ENCODE measurements at places on chromosomes 4 and X.

GRCh38 chrX:142671036-142671435 lies 354.7 kb upstream of the SPANXN4 start:
- no peak for DNase-seq

- no peak for DNase-seq
These were observed 129.1 kb upstream of the LDB2 start for GRCh38 chr4:17027495-17027894.

DNA sequence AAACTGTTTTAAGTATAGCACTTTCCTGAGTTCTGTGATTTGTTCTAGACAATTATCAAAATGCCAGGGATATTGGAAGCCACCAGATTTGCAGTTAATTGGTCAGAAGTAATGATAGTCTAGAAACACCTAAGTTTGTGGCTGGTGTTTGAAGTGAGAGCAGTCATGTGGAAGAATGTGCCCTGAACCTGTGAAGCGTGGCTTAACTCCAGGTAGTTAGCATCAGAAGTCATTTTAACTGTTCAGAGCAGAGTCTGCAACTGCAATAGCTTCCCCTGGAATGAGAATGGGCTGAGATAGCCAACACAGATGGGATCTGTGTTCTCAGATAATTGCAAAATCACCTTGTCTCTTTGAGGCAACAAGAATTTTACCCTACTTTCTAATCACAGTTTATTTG lies 255.1 kb upstream of the GK2 start:
- DNase-seq: no peak

- no peak for DNase-seq
These were observed 38.1 kb downstream of the PNPLA4 start for GRCh38 chrX:7889135-7889534.

DNA sequence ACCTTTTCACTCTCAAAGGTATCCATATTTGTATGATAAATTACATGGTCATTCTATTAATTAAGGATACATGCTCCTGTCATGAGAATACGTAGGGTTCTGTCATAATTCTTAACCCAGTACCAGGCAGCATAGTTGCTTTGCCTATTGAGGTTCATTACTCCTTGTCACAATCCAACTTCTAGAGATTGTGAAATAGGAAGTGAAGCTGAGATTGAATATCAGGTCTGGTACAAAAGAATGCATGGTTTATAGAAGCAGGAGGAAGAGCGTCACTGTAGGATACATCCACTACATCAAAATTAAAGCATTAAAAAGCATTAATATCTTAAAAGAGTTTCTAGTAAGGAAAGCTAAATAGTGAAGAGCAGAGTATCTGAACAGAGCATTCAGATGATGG lies 647.0 kb downstream of the IQCM start:
- no peak for DNase-seq

GRCh38 chr4:145936142-145936996 lies 2.3 kb downstream of the ZNF827 start:
- peak; percentile 71 for DNase-seq

DNA sequence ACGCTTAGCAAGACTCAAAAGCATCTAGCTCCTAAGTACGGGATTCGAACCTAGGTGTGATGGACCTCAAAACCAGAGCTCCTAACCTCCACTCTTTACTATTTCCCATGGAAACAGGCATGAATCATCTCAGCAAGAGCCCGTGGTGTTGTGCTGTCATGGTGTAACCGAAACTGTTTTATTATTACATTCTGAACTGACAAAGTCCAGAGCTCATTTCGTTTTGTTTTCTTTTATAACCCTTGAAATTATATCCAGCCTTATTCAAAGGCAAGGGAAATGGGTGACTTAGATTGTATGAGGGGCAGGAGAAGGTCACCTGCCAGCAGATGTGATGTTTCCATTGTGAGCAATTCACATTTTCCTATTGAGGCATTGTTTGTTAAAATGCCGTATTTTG lies 301.1 kb downstream of the FRMPD4 start:
- no peak for DNase-seq

DNA sequence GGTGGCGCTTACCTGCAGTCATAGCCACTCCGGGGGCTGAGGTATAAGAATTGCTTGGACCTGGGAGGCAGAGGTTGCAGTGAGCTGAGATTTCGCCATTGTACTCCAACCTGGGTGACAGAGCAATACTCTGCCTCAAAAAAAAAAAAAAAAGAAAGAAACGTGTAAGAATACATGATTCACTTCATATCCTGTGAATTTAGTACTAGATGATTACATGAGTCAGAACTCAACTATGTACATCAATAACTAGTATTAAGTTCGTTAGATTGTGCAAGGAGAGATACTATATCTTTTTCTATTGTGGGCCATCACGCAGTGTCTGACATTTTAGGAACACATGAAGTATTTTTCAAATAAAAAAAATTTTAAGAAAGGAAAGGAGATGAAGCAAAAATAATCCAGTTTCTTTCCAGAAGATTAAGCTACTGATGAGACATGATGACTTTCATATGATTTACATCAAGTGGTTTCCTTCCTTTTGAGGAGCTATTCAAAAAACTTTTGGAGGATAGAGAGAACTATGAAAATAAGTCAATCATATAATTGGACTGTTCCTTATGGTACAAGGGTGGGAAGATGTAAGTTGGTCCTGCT lies 64.7 kb upstream of the EXOC1L start:
- no peak for DNase-seq

- peak; percentile 69 for DNase-seq
These were observed 274 bp upstream of the ERVMER34-1 start for GRCh38 chr4:52751487-52751911.

- no peak for DNase-seq
These were observed 746.9 kb downstream of the PCDH19 start for GRCh38 chrX:99663136-99663535.

DNA sequence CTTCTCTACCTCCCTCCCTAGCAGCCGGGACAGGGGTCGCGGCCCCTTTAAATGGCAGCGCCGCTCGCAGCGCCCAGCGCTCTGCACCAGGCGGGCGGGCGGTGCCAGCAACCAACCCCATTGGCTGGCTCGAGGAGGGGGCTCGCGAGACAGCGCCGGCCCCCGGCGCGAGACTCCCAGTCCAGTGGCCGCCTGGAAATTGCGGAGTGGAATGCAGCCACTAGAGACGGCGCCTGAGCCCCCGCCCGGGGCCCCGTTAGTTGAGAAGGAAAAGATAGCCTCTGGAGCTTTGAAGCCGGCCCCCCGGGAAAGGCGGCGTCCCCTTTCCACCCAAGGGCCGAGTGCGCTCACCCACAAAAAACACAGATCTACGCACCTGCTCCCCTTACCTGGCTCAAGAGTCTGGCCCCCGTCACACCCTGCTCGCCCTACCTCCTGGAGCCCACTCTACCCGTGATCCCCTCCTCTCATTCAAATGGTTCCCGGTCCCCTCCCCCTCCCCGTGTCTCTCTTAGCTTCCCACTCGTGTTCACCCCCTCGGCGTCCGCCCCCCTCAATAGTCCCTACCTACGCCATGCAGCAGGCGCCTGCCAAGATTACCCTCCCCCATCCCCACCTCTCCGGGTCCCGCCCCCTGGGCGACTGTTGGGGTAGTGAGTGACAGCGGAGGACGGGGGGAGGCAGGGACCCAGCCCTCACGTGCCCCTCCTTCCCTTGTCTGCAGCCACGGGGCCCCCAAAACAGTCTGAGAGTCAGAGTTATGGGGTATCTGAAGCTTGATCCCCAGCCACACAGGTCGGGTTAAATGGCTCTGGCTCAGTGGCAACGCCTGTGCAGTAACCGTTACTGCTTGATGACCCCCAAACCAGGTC lies at the start of gene ZMYM3:
ZMYM3 (minus strand) TSS at position 49 of the 872 bp plus-strand sequence. CDS start 885 bp downstream, outside the sequence.
- DNase-seq: peak; percentile 94

DNA sequence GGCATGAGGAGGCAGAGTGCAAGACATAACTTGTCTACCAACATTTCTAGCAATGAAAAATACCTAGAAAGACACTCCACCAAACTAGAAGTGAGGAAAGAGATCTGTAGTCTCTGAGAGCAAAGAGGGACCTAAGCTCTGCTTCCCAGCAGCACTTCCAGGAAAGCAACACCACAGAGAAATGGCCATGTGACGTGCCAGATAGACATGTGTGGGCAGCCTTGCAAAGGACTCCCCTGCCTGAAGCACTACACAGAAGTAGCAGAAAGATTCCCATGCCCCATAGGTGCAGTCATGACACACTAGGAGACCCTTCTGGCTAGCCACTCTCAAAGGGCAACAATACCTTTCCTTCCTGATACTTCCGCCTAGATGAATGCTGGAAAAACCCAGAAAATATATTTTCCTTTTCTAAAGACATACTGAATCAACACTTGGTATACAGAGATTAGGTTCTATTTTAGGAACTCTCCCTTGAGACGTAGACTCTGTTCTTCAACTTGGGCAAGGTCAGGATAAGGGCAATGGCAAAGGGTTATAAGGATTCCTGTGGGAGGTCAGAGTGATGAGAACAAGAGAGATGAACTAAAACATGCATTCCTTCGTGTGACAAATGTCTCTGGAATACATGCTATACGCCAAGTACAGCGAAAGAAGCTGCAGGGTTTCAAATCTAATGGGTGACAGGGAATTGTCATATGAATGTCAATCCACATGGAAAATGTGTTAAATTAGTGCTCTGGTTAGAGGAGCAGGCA lies 187.5 kb upstream of the ETNPPL start:
- no peak for DNase-seq

DNA sequence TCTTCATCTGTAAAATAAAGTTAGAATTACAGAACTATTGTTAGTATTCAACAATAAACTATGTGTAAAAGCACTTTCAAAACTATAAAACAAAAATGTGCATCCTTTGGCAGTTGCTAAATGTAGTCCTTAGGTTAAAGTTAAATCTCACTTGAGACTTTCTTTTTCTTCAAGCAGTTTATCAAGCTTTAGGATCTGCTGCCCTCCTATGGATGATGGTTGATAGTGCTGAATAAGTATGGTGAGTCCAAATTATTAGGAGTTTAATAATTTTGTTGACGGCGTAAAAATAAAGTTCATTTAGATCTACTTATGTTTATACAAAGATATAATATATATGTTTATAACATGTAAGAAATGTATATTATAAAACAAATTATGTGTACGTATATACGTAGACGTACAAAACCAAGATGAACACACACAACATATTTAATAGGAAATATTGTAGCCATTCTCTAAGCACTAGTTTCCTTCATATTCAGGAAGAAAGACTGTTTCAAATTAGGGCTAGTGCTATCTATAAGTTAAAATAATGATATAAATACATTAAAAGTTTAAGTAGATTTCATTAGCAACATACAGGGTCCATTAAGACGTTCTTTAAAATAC lies 22.3 kb downstream of the UGT2A2 start:
- peak; percentile 65 for DNase-seq

DNA sequence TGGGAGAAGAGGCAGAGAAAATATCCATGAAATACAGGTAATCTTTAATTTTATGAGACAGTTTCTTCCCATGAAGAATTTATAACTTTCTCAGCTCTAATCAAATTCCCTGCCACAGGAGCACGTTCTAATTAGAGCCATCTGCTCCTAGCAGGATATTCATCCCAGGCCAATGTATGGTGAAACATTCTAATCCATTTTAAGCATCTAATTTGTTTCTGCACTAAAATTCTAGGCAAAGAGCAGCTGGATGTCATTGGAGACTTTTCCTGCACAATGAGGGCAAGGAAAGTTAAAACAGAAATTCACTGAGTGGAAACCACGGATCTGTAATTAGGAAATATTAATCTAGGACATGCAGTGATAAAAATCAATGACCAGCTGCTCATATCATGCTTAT lies 107.7 kb upstream of the ZFP42 start:
- no peak for DNase-seq

- no peak for DNase-seq
These were observed 82.7 kb upstream of the MAML3 start for GRCh38 chr4:140236654-140237169.

DNA sequence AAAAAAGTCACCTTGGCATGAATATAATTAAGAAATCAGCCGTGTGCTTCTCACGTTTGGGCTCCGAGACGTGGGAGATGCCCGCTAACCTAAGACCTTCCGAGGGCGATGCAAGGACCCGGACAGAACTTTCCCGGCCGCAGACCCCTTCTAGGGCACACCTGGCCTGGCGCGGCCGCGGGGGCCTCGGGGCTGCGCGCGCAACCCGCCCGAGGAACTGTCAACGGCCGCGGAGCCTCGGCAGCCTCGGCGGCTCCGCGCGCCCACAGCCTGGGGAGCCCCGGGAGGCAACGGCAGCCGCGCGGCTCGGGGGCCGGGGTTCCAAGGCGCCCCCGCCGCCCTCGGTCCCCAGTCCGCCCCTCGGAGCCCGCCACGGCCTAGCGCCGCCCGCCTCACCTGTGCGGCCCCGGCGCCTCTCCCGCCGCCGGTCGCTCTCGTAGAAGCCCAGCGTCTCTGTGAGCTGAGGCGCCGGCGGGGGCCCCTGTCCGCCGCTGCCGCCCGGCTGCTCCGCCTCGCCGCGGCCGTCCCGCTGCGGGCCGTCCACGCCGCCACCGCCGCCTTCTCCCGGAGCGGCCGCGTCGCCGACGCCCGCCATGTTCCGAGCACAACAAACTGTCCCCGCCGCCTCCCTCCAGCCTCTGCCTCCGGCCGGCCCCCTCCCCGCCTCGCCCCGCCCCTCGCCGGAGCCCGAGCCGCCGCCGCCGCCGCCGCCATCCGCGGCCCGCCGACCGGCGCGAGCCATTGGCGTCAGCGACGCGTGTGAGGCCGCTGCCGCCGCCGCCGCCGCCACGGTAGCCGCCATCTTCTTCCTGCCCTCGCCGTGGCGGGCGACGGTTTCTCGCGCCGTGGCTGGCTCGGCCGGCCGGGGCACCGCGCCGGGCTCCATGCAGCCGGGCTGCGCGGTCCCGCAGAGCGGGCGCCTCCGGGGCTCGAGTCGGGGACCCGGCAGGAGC lies at the start of gene TAPT1:
TAPT1 (minus strand) TSS at position 609 of the 953 bp plus-strand sequence; CDS start at position 595, 14 bp downstream.
- peak; percentile 93 for DNase-seq

- no peak for DNase-seq
These were observed 1993.8 kb downstream of the ARAP2 start for GRCh38 chr4:34250562-34250961.

- no peak for DNase-seq
These were observed 643.7 kb downstream of the BCOR start for GRCh38 chrX:39453889-39454621.

GRCh38 chr4:185304541-185304940 lies 91.2 kb downstream of the LRP2BP start:
- DNase-seq: no peak

Data from neural progenitor cell (in vitro differentiated cells).